ENCODE measurements at places on chromosomes 6 and 20.

DNA sequence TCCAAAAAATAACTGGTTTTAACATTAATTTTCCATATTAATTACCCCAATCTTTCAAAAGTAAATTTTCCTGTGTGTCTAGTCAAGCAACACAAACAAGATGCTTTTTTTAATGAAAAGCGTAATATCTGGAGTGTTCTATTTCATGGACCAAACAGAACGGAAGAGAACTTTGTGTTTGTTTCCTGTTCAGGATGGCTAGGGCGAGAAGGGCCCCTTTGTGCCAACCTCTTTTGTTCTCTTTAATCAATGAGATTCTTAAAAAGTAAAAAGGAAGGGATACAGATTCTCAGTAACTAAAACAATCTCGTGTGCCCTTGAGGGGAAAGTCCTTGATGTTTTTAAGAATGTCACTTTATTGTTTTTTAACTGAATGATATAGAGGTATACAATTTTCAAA is 55.7 kb downstream of the GNAS start:
- peaks cover 53% of the 10 kb centered on the region for H3K4me1 ChIP-seq
- peaks cover 70% of the 10 kb centered on the region for H3K36me3 ChIP-seq
- DNase-seq, result no peak
- peak overlapping the region; percentile 76 for H3K4me3 ChIP-seq

GRCh38 chr20:22525821-22526220 is 58.6 kb downstream of the FOXA2 start:
- DNase-seq, result no peak
- H3K27ac ChIP-seq, result no peak overlapping the region
- H3K4me1 ChIP-seq, result peaks cover 6% of the 10 kb centered on the region
- no peak overlapping the region for H3K4me3 ChIP-seq
- H3K27me3 ChIP-seq, result peaks cover 2% of the 10 kb centered on the region
- no peaks in the 10 kb centered on the region for H3K36me3 ChIP-seq

GRCh38 chr20:8145246-8146168 is 13.4 kb downstream of the PLCB1 start:
- H3K4me3 ChIP-seq, result no peak overlapping the region
- no peak for DNase-seq
- H3K4me1 ChIP-seq, result peaks cover 15% of the 10 kb centered on the region
- H3K36me3 ChIP-seq, result no peaks in the 10 kb centered on the region
- H3K27me3 ChIP-seq, result peaks cover 1% of the 10 kb centered on the region
- peak overlapping the region; percentile 77 for H3K27ac ChIP-seq

GRCh38 chr6:73738367-73739028 is 42.5 kb downstream of the CD109 start:
- no peak overlapping the region for H3K27ac ChIP-seq
- no peaks in the 10 kb centered on the region for H3K36me3 ChIP-seq
- H3K4me1 ChIP-seq, result peaks cover 1% of the 10 kb centered on the region

DNA sequence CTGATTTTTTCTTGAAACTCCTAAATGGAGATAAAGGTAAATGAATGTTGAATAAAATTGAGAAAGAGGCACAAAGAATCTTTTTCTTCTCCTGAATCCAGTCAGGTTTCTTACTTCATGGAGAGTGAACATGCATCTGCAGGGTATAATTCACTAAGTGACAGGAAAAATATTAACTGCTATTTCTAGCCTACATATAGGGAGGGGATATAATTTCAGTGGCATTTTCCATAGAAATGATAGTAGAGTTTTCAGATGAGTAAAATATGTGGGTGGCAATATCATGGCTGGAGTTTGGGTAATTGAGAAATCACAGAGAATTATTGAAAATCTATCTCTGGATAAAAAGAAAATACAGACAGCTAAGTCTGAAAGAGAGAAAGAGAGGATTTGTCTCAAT is 1227.0 kb upstream of the GJE1 start:
- no peaks in the 10 kb centered on the region for H3K4me1 ChIP-seq
- DNase-seq, result no peak
- no peak overlapping the region for H3K27ac ChIP-seq

GRCh38 chr6:159959976-159960384 is 8.9 kb upstream of the IGF2R start:
- DNase-seq, result no peak
- no peaks in the 10 kb centered on the region for H3K4me1 ChIP-seq
- no peak overlapping the region for H3K27ac ChIP-seq
- no peak overlapping the region for H3K4me3 ChIP-seq

Measured in endothelial cell (in vitro differentiated cells).